Prostate gland (tissue), 2 donors: ENCODE measurements at places on chromosomes 2 and 18. TPM values are rescaled to one million over a fixed set of nuclear protein-coding genes. Genes with fewer than 3 reads are reported as not detected.
A peak's percentile ranks its signal among the peaks of the same experiment; 100 is the strongest.

DNA sequence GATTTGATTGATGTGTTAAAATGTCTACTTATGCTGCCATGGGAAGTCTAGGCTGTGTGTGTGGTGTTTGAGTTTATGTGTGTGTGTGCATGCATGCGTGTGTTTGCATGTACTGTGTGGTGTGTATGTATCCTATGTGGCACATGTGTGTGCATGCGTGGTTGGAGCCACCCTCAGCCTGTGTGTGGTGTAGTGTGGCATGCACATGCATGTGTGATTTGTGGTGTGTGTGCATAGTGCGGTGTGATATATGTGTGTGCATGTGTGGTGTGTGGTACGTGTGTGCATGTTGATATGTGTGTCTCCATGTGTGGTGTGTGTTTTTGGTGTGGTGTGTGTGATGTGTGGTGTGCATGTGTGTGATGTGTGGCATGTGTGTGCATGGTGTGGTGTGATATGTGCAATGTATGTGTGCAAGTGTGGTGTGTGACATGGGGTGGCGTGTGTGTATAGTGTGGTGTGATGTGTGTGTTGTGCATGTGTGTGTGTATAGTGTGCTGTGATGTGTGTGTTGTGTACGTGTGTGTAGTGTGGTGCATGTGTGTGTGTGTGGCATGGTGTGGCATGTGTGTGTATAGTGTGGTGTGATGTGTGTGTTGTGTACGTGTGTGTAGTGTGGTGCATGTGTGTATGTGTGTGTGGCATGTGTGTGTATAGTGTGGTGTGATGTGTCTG, 66.6 kb upstream of the HDAC4 start:
- no peak overlapping the region for H3K4me3 ChIP-seq
- no peaks in the 10 kb centered on the region for H3K36me3 ChIP-seq
- DNase-seq = no peak
- no peak overlapping the region for H3K27ac ChIP-seq
- H3K27me3 ChIP-seq = no peaks in the 10 kb centered on the region

- no peaks in the 10 kb centered on the region for H3K36me3 ChIP-seq
- H3K4me3 ChIP-seq = no peak overlapping the region
- no peak for DNase-seq
- no peak overlapping the region for H3K27ac ChIP-seq
- no peaks in the 10 kb centered on the region for H3K27me3 ChIP-seq
Observed at GRCh38 chr2:45746888-45747287, 95.4 kb downstream of the PRKCE start.

GRCh38 chr18:58335821-58336220, 291.8 kb downstream of the NEDD4L start:
- no peak for DNase-seq
- no peak overlapping the region for H3K4me3 ChIP-seq
- no peak overlapping the region for H3K27ac ChIP-seq
- no peaks in the 10 kb centered on the region for H3K27me3 ChIP-seq
- no peaks in the 10 kb centered on the region for H3K36me3 ChIP-seq
- H3K4me1 ChIP-seq = no peaks in the 10 kb centered on the region

The SCG2 gene
- 5.4 TPM for total RNA-seq

GRCh38 chr2:144288438-144288837, 231.5 kb downstream of the ZEB2 start:
- no peaks in the 10 kb centered on the region for H3K36me3 ChIP-seq
- H3K4me1 ChIP-seq = no peaks in the 10 kb centered on the region
- DNase-seq = no peak
- no peaks in the 10 kb centered on the region for H3K27me3 ChIP-seq
- no peak overlapping the region for H3K27ac ChIP-seq
- no peak overlapping the region for H3K4me3 ChIP-seq

The LINC00305 gene
- total RNA-seq = not detected

The MEP1B gene
- total RNA-seq = not detected

DNA sequence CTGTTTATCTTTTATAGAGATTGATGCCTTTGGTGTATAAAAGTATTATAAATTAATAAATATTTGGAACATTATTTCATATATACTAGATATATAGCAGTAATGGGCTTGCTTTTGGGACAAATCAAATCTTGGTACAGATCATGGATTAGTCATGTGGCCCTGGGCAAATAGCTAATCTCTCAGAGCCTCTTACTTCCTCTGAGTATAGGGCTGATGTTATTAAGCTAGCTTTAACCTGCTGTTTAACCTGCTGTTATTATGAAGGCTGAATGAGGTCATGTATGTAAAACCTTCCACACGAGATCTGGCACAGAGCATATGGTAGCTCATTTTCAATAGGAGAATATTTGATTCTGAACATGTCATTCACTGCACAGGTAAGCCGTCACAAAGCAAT, 5.7 kb downstream of the ITGB6 start:
- H3K4me1 ChIP-seq = no peaks in the 10 kb centered on the region
- DNase-seq = no peak
- H3K27me3 ChIP-seq = no peaks in the 10 kb centered on the region
- no peak overlapping the region for H3K27ac ChIP-seq
- no peaks in the 10 kb centered on the region for H3K36me3 ChIP-seq
- H3K4me3 ChIP-seq = no peak overlapping the region

The FRZB gene
- total RNA-seq = 0.91 TPM

The CD207 gene
- 0.28 TPM for total RNA-seq

The NDUFAF7 gene
- total RNA-seq = 25.7 TPM

DNA sequence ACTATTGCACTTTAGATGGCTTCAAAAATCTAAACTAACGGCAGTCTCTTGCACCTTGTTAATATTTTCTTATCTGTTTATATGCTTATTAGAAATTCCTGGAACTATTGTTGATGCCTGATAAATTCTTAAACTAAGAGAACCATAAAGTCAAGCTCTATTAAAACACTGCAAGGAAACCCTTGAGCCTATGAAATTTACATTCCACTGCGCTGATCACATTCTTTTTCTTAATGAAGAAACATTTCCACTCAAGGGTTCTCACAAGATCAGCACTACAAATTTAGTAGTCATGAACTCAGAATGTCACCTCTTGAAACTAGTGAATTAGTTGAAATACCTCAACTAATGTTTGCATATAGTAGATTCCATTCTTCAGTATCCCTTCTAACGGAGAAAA, 331.8 kb upstream of the SLC8A1 start:
- no peak overlapping the region for H3K4me3 ChIP-seq
- no peak overlapping the region for H3K27ac ChIP-seq
- DNase-seq = no peak
- H3K36me3 ChIP-seq = no peaks in the 10 kb centered on the region
- no peaks in the 10 kb centered on the region for H3K4me1 ChIP-seq

The TNFRSF11A gene
- total RNA-seq = 6.1 TPM

DNA sequence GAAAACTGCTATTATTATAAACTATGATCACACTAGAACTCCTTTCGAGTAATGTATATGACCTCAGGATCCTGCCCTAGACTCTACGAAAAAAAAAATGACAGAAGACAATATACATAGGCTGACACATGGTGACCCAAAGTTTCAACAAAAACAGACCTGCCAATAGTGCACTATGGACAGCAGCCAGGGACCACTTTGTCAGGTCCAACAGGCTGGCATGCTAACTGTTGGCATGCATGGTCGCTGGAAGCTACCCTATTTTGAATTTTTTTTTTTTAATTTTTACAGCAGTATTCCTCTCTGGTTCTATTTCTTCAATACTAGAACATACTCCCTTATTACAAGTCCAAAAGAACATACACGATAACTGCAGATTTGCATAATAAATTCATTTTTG, 38.1 kb downstream of the REV1 start:
- no peaks in the 10 kb centered on the region for H3K36me3 ChIP-seq
- no peak overlapping the region for H3K27ac ChIP-seq
- no peaks in the 10 kb centered on the region for H3K27me3 ChIP-seq
- no peak overlapping the region for H3K4me3 ChIP-seq
- H3K4me1 ChIP-seq = no peaks in the 10 kb centered on the region
- no peak for DNase-seq

GRCh38 chr2:45938649-45939511, 287.4 kb downstream of the PRKCE start:
- no peak overlapping the region for H3K4me3 ChIP-seq
- H3K4me1 ChIP-seq = peaks cover 3% of the 10 kb centered on the region
- H3K27ac ChIP-seq = peak overlapping the region; percentile 69
- H3K27me3 ChIP-seq = no peaks in the 10 kb centered on the region

DNA sequence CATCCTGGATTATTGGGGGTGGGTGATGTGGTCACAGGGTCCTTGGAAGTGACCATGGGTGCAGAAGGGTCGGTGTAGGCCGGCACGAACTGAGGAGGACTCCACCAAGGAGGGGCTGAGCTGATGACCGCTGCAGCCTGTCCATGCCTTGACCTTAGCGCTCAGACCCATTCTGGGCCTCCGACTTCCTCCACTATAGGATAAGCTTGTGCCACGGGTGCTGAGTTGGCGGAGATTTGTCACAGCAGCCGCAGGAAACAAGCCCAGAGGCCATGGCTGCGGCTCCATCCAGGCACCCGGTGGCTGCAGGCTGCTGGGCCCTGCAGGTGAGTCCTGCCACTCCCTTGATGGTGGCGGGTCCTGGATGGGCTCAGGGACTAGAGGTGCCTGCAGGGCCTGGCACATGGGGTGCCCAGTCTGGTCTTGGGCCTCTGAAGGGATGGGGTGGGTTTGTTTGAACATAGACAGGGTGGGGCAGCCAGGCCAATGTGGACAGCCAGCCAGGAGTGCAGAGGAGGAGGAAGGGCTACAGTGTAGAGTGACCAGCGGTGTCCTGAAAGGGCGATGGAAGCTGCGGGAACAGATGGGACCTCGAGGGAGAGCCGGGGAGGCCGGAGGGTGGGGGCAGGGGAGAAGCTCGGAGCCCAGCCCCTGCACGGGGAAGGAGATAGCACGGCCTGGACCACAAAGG, 84.8 kb downstream of the SEPTIN10 start:
- no peak overlapping the region for H3K4me3 ChIP-seq
- DNase-seq = no peak
- no peaks in the 10 kb centered on the region for H3K4me1 ChIP-seq
- H3K27me3 ChIP-seq = no peaks in the 10 kb centered on the region

- DNase-seq = no peak
- H3K4me1 ChIP-seq = peaks cover 4% of the 10 kb centered on the region
- no peaks in the 10 kb centered on the region for H3K27me3 ChIP-seq
- H3K36me3 ChIP-seq = no peaks in the 10 kb centered on the region
- no peak overlapping the region for H3K27ac ChIP-seq
- no peak overlapping the region for H3K4me3 ChIP-seq
Observed at GRCh38 chr2:171146633-171147032, 14.1 kb downstream of the TLK1 start.

DNA sequence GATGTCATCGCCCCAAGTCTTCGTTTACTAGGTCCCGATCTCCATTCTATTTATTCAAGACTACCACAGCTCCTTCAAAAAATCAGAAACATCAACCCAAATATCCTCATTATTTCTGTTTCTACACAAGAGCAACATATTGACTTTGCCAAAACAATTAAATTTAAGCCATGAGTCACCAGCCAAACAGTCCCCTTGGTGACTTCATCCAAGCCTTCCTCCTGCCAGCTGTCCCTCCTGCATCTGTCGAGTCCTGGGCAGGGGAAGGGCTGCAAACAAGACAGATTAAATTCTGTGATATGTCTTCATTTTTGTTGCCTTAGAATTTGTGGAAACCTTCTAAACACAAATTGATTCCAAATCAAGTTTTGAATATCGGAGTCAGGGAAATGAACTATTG, 110.3 kb downstream of the SP3 start:
- no peak overlapping the region for H3K27ac ChIP-seq
- H3K27me3 ChIP-seq = no peaks in the 10 kb centered on the region
- no peak overlapping the region for H3K4me3 ChIP-seq
- no peaks in the 10 kb centered on the region for H3K36me3 ChIP-seq
- peak; percentile 21 for DNase-seq
- H3K4me1 ChIP-seq = no peaks in the 10 kb centered on the region

The ARHGAP28 gene
- 20.3 TPM for total RNA-seq

DNA sequence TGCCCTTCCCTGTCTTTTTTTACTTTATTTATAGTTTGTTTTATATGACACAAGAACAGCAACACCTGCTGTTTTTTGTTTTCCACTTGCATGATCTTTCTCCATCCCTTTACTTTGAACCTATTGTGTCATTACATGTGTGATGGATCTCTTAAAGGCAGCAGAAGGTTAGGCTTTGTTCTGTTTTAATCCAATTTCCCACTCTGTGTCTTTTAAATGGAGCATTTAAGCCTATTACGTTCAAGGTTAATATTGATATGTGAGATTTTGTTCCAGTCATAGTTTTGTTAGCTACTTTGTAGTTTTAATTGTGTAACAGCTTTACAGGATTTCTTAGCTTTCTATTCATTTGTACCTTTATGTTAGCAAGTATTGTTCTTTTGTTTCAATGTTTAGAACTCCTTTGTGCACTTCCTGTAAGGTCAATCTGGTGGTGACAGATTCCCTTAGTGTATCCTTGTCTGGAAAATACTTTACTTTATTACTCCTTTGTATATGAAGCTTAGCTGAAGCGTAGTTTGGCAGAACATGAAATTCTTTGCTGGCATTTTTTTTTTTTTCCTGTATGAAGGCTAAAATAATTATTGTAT, 1443.0 kb upstream of the LRRTM1 start:
- no peaks in the 10 kb centered on the region for H3K27me3 ChIP-seq
- no peaks in the 10 kb centered on the region for H3K36me3 ChIP-seq
- H3K4me1 ChIP-seq = no peaks in the 10 kb centered on the region
- DNase-seq = no peak
- H3K27ac ChIP-seq = no peak overlapping the region

The METTL4 gene
- 8.3 TPM for total RNA-seq

- no peak for DNase-seq
- H3K27ac ChIP-seq = no peak overlapping the region
- H3K27me3 ChIP-seq = no peaks in the 10 kb centered on the region
- no peak overlapping the region for H3K4me3 ChIP-seq
- H3K36me3 ChIP-seq = no peaks in the 10 kb centered on the region
Observed at GRCh38 chr2:230969659-230970015, 26.3 kb upstream of the SPATA3 start.

The MYO3B gene
- total RNA-seq = 0.74 TPM

The ZNF385B gene
- 4.9 TPM for total RNA-seq
